T-helper 9 cell (primary cell): ENCODE measurements at places on chromosomes 11 and 22.

- peak; percentile 75 for DNase-seq
Observed at GRCh38 chr11:47715082-47715669, at the start of gene AGBL2. Gene AGBL2, minus strand, starts transcription at chr11:47715369. Its CDS starts 719 bp downstream, at chr11:47714650.

- no peak for DNase-seq
Observed at GRCh38 chr11:81207421-81208054, 1526.1 kb downstream of the FAM181B start.

DNA sequence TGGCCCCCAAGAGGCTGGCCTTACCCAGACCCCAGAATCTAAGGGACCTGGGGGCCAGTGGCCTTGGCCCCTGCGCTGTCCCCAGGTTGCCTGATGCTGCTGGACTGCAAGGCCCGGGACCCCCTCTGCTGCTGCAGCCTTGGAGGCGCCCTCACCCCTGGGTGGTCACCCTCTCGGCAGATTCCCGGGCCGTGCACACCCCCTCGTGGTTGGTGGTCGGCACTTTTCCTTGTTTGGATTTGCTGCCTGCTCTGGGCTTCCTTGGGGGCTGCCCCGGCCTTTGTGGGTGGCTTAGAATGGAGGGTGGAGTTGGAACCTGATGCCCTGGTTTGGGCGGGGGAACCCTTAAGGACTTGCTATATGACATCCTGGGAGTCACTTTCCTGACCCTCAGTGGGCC, 5.3 kb downstream of the RIN1 start:
- no peak for DNase-seq

DNA sequence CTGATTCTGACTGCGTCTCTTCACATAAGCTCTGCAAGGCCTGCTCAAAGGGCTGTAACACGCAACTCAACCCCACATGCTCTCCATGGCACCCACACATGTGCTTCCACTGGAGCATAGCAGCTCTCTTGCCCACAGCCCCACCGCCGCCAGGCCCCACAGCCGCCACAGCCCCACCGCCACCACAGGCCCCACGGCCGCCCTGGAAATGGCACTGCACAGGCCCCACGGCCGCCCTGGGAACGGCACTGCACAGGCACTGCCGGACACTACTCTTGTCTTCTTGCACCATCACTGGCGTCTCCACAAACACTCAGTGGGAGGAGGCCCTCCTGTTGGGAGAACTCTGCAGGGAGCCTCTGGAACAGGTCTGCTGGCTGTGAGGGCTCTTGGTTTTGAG, 8.6 kb downstream of the MOB2 start:
- DNase-seq, result no peak

- DNase-seq, result no peak
Observed at GRCh38 chr22:35315855-35316745, 16.4 kb downstream of the TOM1 start.

- DNase-seq, result no peak
Observed at GRCh38 chr22:48507171-48507570, 1320.5 kb downstream of the BRD1 start.

DNA sequence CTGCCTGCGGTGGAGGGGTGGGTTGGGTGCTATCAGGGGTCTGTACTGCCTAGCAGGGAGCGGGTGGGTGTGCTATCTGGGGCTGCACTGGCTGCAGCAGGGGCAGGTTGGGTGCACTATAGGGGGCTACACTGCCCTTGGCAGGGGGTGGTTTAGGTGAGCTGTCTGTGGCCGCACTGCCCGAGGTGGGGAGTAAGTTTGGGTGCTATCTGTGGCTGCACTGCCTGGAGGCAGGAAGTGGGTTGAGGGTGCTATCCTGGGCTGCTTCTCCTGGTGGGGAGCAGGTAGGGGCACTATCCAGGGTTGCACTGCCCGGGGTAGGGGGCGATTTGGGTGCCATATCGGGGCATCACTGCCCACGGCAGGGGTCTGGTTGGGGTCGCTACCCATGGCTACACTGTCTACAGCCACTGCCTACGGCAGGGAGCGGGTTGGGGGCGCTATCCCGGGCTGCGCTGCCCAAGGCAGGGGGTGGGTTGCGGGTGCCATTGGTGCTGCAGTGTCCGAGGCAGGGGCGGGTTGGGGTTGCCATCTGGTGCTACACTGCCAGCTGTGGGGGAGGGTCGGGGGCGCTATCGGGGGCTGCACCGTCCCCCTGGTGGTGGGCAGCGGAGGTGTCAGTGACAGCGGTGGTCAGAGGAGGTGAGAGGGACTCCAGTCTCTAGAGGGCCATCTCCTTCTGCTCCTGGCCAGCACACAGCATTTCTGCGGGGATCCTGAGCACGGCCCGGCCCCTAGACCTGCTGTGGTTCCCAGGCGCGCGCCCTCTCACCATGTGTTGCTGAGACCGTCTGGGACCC, 1.3 kb upstream of the RFPL2 start:
- DNase-seq, result no peak

- DNase-seq, result no peak
Observed at GRCh38 chr11:134386945-134387344, 25.1 kb downstream of the B3GAT1 start.

DNA sequence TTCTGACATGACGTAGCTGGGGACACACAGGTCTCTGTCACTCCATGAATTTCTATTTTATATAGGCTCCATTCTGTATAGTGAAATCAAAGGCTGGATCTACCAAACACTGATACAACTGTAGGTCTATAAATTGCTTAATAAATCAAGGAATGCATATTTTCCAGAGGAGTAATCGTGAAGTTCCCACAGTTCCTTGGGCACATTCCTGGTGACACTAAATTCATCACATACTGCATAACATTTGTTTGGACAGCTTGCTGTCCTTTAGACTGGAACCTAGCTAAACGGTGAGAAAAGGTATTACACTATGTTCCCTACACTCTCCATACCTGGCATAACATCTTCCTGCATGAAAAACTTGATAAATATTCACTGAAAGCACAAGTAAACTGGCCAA, 41.6 kb upstream of the UCP3 start:
- DNase-seq, result no peak

GRCh38 chr11:126318574-126319373, 14.9 kb downstream of the DCPS start:
- no peak for DNase-seq

DNA sequence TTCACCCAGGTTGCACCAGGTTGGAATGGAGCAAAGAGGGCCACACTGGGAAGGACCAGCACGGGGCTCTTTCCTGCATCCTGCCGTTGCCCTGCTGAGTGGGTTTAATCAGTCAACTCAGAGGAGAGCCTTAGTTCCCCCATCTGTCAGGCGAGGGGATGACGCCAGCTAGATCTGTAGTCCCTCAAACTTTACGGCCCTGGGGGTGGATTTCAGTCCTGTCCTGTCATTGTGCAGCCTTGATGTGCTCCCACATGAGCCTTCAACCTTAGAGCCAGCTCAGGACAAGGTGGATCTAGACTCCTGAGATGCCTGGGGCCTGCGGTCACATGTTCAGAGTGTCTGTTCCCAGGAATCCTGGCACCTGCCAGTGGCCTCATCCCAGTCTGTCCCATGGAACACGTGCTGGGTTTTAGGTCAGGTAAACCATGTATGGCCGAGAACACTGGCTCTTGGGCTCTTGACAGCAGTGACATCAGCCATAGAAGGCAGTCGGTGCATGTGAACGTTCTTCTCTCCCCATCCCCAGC, 104.3 kb downstream of the BCR start:
- DNase-seq, result no peak

- DNase-seq, result no peak
Observed at GRCh38 chr11:67045314-67045713, 11.3 kb upstream of the RHOD start.

GRCh38 chr11:114215871-114216795, 80.1 kb upstream of the NNMT start:
- no peak for DNase-seq

GRCh38 chr11:70225681-70226177, 22.6 kb downstream of the FADD start:
- DNase-seq, result no peak

DNA sequence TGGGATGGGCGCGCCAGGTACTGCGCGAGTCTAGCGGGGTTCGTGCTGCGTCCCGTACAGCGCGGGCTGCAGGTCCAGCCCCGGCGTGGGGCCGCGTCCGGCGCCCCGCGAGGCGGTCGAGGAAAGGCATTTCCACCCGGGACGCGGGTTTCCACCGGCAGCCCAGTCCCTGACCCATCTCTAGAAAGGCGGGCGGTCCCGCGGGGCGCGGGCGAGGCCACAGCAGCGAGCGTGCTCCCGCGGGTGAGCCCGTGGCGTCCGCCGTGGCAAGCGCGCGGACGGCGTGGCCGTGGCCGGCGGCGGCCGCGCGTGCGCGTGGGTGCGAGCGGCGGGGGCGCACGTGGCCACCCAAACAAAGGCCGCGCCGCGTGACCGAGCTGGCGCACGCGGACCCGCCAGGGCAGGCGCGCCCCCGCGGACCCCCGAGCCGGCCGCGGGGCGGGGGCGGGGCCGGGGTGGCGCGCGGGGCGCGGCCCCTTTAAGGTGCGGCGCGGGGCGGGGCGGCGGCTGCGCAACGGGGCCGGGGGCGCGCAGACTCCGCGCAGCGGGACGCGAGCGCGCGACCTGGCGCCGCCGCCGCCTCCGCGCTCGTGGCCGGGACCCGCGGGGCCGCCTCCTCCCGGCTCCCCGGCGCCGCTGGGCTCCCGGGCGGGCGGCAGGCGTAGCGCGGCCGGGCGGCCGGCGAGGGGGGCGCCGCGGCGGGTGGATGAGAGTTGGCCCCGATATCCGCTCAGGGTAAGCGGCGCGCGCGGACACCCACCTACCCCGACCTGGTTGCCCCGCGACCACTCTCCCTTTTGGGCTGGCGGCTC, 39.3 kb upstream of the CELSR1 start:
- DNase-seq, result peak; percentile 48

- peak; percentile 18 for DNase-seq
Observed at GRCh38 chr11:18650859-18651557, 16.9 kb upstream of the SPTY2D1 start.

GRCh38 chr11:14242187-14242586, 116.8 kb downstream of the RRAS2 start:
- DNase-seq, result no peak

DNA sequence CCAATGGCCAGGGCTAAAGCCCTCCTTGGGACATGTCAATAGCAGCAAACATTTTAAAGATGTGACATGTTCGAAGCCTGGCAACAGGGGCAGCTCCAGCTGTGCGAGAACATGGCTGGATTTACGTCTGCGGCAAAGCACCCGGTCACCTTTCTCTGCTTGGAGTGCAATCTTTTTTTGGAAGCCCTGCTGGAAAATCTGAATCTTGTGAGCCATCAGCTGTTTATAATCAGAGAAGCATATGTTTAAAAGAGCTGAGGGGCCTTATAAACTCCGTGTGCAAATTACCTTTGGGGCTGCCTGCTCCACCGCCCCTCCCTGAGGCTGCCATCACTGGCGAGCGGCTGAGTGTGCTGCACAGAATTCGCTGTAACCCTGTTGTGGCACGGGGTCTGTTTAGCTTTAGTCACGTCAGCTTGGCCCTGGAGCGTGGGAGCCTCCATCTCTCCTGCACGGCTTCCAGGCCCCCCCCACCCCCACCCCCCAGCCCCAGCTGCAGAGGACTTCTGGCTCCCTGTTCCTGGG, 9.0 kb upstream of the KCNQ1OT1 start:
- DNase-seq, result no peak

GRCh38 chr11:101061606-101062005, 68.0 kb downstream of the PGR start:
- DNase-seq, result no peak

GRCh38 chr11:59559886-59560285, 48.5 kb downstream of the OR4D9 start:
- DNase-seq, result no peak

- DNase-seq, result no peak
Observed at GRCh38 chr11:67389477-67389876, 2.3 kb upstream of the RAD9A start.

DNA sequence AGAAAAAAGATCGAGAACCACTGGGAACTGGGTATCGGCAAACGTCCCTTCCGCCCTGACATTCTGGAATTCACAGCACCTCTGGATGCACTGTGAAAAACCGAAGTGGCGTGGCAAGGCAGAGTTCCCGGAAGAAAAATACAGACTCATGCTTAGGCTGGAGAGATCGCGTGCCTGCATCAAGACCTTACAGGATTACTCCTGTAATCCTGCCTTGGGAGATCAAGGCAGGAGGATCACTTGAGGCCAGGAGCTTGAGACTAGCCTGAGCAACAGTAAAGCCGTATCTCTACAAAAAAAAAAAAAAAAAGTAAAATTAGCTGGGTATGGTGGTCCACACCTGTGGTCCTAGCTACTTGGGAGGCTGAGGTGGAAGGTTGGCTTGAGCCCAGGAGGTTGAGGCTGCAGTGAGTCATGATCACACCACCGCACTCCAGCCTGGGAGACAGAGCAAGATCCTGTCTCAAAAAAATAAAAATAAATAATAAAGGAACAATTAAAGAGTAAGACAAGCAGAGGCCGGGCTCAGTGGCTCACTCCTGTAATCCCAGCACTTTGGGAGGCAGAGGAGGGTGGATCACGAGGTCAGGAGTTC, 19.9 kb upstream of the TEF start:
- no peak for DNase-seq

GRCh38 chr11:13333456-13333957, 55.9 kb downstream of the BMAL1 start:
- DNase-seq, result no peak

GRCh38 chr22:40997520-40997919, 46.3 kb downstream of the RBX1 start:
- no peak for DNase-seq

- no peak for DNase-seq
Observed at GRCh38 chr22:35782504-35782903, 64.8 kb downstream of the APOL5 start.

- no peak for DNase-seq
Observed at GRCh38 chr22:37546437-37547250, 13.6 kb upstream of the CDC42EP1 start.

GRCh38 chr11:8610532-8611116, 16.6 kb upstream of the STK33 start:
- DNase-seq, result no peak

DNA sequence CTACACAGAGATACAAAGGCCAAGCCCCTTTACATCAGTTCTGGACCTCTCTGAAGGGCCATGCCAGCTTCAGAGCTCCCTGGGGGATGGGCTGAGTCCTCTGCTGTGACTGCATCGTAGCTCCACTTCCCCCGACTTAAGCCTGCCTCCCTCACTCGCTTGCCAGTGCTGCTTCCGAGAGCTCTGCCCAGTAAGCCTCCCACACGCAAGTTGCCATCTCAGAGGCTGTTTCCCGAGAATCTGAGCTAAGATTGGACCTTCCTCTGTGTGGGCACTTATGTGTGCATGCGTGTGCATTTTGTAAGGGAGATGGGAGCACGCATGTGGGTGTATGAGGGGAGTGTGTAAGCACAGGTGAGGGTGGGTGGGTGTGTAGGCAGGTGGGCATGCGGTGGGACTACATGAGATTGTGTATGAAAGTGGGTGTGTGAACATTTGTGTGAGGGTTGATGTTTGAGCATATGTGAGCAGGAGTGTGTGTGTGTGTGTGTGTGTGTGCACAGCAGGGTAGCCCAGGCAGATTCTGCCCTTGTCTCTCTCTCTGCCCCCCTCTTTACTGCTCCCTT, 163.0 kb upstream of the SYT13 start:
- no peak for DNase-seq

DNA sequence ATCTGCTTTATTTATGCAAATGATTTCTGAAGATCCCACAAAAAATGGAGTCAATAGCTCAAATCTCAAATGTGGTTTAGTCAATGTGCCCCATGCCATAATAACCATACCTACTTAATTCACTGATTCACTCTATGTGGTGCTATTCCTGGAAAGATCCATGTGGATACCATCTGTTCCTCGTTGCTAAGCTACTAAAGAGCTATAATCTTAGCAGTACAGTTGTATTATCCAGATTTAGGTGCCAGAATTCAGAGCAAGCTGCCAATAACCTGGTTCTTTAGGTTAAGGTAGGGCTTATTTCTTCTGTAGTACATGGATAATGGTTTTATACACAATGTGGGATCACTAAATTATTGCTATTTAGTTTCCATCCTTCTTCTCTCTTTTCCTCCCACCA, 974.7 kb upstream of the CCDC90B start:
- no peak for DNase-seq
